ENCODE measurements at places on chromosomes 6 and 20.

- no peak for DNase-seq
Observed at GRCh38 chr20:46826343-46826984, 68.2 kb upstream of the EYA2 start.

- DNase-seq = no peak
Observed at GRCh38 chr6:17226786-17227233, 54.4 kb upstream of the RBM24 start.

GRCh38 chr20:41329435-41330342, 10.9 kb upstream of the LPIN3 start:
- DNase-seq = peak; percentile 55

DNA sequence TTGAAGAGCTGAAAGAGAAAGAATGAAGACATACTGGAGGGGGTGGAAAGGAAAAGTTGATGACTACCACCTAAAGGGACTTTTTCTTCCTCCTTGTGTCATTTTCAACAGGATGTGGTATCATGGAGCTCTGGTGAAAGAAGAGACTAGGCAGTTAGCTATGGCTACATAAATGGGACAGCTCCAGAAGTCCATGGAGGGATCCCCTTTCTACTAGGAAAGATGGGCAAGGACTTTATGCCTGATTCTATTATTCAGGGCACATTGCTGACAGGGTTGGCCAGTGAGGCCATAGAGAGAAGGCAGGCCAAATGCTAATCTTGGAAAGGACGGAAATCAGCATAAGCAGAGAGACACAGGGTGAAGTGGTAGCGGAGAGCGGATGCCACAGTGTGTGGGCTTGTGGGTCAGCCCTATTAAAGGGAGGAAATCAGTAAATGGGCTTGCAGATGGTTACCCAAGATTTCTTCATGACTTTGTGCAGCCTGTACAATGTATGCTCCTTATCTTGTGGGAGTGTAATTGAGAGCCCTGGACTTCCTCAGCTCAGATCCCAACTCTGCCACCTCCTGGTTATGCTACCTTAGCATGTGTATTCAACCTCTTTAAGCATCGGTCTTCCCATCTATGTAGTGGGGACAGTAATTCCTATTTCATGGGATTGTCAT, 77.4 kb upstream of the TMEM170B start:
- DNase-seq = no peak

GRCh38 chr20:16444057-16444777, 129.0 kb downstream of the KIF16B start:
- no peak for DNase-seq

DNA sequence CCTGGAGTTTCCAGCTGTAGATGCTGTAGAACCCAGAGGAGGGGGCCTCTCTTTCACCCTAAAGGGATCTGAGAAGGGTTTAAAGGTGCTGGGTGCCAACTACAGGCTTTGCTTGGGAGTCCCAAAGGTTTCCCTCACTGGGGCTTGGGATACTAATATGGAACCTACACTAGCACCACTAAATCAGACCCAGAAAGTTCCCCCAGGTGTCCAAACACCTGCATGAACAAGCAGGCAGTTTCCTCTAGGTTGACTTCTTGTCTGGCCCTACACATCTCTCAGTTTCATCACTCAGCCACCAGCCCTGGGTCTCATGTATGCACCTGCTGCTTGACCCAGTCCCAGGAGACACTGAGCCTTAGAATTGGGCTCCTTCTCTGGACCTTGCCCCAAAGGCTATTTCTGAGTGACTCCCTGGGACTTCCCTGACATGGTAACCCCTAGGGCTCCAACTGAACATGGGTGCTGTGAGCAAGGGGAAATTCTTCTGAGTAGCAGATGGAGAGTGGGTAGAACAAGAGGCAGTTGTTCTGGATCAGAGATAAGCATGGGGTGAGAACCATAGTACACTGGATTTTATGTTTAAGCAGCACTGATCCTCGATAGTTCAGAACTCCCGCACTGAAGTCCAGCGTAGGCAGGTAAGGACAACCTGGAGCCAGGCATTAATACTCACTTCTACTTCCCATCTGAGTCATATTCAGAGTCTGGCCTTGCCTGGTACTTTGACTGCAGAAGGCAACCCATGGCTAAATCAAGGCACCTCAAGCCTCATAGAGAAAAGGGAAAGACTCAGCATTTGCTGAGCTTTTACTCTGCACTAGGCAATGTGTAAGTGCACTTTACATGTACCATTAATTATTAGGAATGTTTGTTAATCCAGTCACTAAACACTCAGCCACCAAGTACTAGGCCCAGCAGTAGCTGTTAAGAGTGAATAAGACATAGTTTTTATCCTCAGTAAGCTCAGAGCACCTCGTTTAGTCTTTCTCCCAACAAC, 16.8 kb downstream of the BCL2L1 start:
- DNase-seq = no peak

- DNase-seq = no peak
Observed at GRCh38 chr20:53038299-53038698, 66.1 kb downstream of the TSHZ2 start.

DNA sequence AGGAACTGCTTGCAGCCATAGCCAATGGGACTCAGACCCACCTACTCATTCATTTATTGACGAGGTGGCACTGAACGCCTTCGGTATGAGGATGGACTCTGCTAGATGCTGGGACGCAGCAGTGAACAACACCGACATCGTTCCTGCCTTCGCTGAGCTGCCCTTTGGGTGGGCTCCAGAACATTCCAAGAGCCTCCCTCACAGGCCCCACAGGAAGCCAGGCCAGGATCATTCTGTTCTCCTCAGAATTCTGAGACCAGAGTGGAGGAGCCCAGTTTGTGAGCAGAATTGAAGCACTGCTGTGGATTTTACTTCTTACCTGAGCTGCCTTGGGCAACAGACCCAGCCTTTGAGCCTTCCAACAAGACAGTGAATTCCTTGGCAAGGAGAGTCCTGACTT, 82.1 kb downstream of the KCNB1 start:
- DNase-seq = no peak

- no peak for DNase-seq
Observed at GRCh38 chr6:11042750-11043377, 1.2 kb downstream of the ELOVL2 start.

- no peak for DNase-seq
Observed at GRCh38 chr6:124970243-124970642, 8.0 kb downstream of the RNF217 start.

DNA sequence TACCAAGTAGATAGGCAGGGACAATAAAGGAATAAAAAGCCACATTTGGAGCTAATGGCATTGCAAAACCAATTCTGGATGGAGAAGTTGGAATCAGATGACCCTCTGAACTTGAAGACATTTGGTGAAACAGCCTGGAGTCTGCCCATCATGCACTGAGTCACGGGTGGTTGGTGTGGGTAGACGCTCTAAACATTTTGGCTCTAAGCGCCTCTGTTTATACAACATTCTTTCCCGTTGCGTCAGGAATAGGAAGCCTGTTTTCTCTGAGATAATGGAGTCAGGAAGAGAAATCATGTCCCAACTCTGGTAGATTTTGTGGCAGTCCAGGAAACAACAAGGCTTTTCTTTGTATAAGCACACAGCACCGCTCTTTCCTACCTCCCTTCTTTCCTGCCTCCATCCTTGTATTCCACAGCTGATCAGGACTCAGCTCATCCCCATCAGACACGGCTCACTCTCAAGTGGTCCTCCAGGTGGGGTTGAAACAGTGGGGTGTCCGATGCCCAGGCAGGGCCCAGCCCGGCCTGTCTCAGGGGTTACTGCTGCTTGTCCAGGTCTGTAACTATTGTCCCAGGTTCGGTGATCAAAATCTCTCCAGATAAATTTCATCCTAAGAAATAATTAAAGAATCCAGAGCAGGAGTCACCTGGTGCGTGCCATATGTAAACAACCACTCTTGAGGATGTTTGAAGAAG, 12.1 kb upstream of the RAMACL start:
- DNase-seq = no peak

DNA sequence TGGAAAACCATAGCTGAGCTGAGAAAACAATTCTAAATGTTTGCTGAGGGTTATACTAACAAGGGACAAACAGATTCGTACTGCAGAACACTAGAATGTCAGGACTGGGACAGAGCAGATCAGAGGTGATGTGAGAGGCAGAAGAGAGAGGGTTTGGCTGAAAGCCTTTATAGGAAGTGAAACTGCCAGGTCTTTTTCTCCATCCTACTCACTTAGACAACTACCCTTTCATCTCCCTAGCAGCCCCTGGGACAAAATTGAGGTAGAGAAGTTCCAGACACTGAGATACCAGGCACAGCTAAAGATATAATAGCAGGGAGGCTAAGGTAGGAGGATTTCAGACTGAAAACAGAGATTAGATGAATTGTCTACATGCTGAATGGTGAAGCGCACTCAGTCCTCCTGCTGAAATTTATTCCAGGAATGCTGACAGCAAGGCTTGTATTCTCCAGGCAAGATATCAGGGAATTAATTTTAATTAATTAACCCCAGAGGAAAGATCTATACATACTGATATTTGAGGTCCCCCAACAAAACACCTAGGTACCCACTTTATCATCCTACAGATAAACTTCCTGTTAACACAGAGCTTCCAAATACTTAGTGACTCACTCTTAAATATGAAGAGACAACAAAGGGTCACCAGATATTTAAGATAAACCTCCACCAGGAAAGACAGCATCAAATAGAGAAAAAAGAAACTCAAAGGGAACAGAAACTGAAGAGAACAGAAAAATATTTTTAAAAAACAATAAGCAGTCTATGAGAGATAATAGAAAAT, 12.6 kb upstream of the EIF2S2 start:
- DNase-seq = no peak

GRCh38 chr6:3856576-3856975, 7.4 kb downstream of the FAM50B start:
- DNase-seq = no peak

DNA sequence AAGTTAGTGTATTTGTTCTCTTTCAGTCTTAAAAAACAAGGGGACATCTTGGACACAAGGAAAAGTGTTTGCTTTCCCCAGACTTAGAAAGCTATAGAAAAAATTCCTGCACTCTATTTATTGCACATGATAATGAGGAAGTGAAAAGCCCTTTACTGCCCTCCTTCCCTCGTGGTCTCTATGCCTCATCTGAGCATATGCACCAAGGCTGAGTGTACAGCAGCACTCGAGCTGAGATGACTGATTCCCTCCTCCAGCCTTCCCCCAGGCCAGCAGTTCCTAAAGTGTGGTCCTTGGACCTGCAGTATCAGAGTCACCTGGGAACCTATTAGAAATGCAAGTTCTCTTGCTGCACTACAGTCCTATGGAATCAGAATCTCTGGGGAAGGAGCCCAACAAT, 14.3 kb upstream of the LAMP5 start:
- DNase-seq = no peak

DNA sequence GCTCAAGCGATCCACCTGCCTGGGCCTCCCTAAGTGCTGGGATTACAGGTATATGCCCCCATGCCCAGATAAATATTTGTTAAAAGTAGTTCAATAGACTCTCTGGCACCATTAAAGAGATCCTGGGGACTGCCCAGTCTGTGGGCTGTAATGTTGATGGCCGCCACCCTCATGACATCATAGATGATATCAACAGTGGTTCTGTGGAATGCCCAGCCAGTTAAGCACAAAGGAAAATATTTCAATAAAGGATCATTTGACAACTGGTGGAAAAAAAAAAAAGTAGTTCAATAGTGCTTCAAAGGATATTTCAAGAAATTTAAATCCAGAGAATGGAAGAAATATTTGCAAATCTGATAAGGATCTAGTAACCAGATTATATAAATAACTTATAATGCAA, 1.5 kb upstream of the CRIP3 start:
- DNase-seq = no peak

GRCh38 chr6:55892749-55893357, 17.5 kb upstream of the BMP5 start:
- DNase-seq = no peak

DNA sequence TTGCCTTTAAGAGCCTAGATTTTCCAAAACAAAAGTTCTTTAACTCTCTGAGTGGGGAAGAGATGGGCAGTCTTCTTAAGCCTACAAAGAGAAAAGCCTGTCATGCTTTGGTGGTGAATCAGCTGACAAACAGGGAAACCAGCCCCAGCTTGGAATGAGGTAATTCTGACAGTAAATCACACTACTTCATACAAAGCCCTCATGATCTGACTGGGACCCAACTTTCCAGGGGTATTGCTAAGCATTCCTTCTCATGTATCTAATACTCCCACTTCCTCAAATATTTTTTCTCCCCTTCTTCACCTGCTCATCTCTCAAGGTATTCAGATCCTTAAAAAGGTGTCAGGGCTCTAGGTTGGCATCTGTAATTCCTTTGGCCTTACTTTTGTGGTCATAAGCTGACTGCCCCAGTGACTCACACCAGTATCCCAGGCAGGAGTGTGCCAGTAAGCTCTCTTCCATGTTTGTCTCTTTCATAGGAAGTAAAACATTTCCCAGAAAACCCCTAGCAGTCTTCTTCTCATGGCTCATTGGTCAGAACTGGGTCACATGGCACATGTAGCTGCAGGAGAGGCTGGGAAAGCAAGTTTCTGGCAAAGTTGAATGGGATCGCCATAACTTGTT, 15.0 kb upstream of the TBC1D22B start:
- DNase-seq = no peak

- DNase-seq = no peak
Observed at GRCh38 chr20:36919715-36920333, 31.7 kb downstream of the SAMHD1 start.

DNA sequence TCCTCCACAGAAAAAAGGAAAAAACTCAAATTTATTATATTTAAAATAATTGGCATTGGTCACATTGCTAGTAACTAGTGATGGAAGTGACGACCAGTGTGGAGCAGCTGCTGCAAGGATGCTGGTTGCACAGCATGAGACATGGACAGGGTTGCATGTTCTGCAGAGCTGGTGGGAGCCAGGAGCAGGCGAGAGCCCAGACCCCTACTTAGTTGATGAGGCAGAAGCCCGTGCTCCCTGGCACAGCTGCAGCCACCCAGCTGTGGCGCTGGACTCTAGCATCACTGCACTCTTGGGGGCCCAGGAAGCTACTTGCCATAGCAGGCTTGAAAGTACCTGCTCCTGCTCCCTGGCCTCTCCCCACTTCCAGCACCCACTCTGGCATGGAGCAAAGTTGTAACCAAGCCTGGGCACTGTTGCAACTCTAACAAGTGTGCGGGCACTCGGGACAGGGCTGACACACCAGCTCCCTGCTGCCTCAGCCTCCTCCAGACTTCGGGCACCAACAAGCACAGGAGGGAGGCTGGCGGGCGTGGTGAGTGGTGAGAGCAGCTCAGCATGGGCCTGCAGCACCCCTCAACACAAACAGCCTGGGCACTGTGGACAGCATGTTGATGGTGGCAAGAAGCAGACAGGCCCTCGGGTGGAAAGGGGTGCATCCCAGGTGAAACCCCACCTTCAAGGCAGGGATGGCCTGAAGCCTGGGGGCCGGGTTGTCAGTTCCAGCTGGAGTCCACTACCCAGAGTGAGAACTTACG, 69.6 kb downstream of the EYS start:
- no peak for DNase-seq

- DNase-seq = no peak
Observed at GRCh38 chr6:21208081-21208795, 385.3 kb upstream of the SOX4 start.

- no peak for DNase-seq
Observed at GRCh38 chr6:7636151-7636550, 46.2 kb downstream of the SNRNP48 start.

- DNase-seq = no peak
Observed at GRCh38 chr6:65295812-65296211, 411.2 kb downstream of the EYS start.

- peak; percentile 3 for DNase-seq
Observed at GRCh38 chr6:136723780-136724179, 68.5 kb downstream of the MAP3K5 start.

GRCh38 chr6:130964808-130965604, 98.0 kb downstream of the EPB41L2 start:
- no peak for DNase-seq

GRCh38 chr6:136927292-136927691, 5.2 kb downstream of the SLC35D3 start:
- DNase-seq = no peak

GRCh38 chr6:44655412-44656342, 268.2 kb downstream of the CDC5L start:
- peak; percentile 59 for DNase-seq

Measured in stimulated activated CD8-positive, alpha-beta memory T cell treated with anti-CD3 and anti-CD28 coated beads, Interleukin-15, amount 100 ng/mL, for 48 hours (primary cell).